Thoracic aorta (tissue), 2 donors: ENCODE measurements at places on chromosomes 2 and 18. TPM values are rescaled to one million over a fixed set of nuclear protein-coding genes. Genes with fewer than 3 reads are reported as not detected.

DNA sequence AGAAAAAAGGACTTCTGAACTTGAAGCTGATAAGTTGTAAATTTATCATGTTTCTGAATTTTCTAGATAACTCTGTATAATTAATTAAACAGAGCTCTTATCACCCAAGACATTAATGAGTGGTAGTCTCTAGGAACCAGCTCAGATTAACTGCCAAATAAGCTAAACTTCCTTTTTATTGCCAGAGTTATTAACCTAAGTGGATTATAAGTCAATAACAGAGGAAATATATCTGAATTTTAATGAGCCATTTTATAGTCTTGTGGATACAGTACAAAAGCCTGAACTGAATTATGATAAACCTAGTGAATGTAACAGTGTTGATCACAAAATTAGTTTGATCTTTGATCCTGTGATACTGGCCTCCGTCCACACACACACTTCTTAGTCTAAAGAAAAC lies 111.5 kb downstream of the COMMD1 start:
- H3K4me1 ChIP-seq = peaks cover 10% of the 10 kb centered on the region
- no peak for DNase-seq
- no peak overlapping the region for H3K4me3 ChIP-seq

GRCh38 chr2:210586381-210586780 lies 30.0 kb downstream of the CPS1 start:
- H3K27me3 ChIP-seq = no peaks in the 10 kb centered on the region
- no peak overlapping the region for H3K27ac ChIP-seq
- no peak for DNase-seq
- H3K4me3 ChIP-seq = no peak overlapping the region

EMX1 gene
- not detected for total RNA-seq

DNA sequence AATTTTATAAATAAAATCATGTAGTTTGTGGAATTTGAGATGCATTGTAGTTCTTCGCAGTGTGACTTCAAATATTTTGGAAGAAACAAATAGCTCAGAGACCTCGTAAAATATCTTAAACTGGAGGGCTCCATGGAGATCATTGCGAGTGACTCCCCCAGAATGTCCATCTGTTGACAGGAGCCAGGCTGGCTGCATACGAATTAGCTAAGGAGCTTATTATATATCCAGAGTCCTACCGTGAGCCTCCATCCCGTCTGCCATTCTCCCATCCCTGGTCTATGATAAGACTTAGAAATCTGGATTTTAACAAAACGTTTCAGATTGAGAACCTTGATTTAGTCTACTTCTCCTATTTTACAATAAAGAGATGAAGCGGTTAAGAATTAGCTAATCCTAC lies 80.2 kb downstream of the MSH2 start:
- no peaks in the 10 kb centered on the region for H3K4me1 ChIP-seq
- no peaks in the 10 kb centered on the region for H3K27me3 ChIP-seq
- no peak for DNase-seq
- H3K4me3 ChIP-seq = no peak overlapping the region

DNA sequence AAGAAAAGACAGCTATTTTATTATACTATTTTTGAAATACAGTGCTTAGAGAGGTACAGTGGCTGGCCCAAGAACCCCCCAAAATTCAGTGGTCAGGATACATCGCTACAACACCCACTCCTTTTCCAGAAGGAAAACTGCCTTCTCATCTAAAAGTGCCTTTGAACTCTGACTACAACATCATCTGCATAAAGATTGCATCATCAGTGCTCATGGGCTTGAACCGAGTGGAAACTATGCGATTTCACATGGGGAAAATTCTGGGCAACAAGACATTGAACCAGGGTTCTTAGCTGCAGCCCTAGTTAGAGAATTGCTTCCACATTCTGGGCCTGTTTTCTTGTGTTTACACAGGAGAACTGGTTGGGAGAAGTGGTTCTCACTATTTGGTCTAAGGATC lies 294.6 kb upstream of the SLC14A2 start:
- no peak for DNase-seq
- H3K27ac ChIP-seq = no peak overlapping the region
- no peaks in the 10 kb centered on the region for H3K27me3 ChIP-seq
- no peak overlapping the region for H3K4me3 ChIP-seq

DNA sequence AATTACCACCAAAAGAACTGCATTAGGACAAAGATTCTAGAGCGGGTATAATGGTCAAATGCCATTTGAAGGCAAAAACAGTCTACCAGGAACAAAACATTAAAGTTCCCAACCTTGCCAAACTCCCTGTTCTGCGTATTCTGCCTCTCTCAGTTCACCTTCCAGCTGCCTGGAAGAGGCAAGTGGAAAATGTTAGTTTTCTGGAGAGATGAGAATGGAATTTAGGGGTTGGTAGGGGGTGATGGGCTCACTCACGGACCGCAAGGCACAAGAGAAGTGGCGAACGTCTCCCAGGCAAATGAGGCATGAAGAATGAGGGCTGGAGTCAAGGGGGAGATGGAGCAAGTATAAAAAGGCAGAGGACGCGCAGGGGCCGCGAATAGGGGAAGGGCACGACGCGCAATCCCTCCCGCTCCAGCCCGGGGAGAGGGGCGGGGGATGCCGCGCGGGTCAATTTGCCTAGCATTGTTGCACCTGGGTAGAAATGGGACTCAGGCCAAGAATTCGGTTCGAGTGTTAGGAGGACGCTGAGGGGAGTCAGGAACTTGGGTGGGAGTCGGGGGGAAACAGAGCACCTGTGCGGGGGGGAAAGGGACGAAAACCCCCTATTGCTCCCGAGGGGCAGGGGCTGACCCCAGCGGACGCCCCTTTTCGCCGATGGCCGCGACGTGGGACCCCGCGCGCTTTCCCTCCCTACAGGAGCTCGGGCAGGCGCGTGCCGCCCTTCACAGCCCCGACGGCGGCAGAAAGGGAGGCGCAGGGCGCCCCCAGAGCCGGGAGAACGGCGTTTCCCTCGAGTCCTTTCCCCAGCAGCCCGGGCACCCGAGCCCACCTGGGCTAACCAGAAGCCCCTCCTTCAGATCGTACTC lies 573 bp downstream of the PAIP2B start:
- H3K4me1 ChIP-seq = no peaks in the 10 kb centered on the region
- no peaks in the 10 kb centered on the region for H3K36me3 ChIP-seq
- peak overlapping the region; percentile 66 for H3K27ac ChIP-seq
- H3K27me3 ChIP-seq = no peaks in the 10 kb centered on the region

EN1 gene
- total RNA-seq = not detected

DNA sequence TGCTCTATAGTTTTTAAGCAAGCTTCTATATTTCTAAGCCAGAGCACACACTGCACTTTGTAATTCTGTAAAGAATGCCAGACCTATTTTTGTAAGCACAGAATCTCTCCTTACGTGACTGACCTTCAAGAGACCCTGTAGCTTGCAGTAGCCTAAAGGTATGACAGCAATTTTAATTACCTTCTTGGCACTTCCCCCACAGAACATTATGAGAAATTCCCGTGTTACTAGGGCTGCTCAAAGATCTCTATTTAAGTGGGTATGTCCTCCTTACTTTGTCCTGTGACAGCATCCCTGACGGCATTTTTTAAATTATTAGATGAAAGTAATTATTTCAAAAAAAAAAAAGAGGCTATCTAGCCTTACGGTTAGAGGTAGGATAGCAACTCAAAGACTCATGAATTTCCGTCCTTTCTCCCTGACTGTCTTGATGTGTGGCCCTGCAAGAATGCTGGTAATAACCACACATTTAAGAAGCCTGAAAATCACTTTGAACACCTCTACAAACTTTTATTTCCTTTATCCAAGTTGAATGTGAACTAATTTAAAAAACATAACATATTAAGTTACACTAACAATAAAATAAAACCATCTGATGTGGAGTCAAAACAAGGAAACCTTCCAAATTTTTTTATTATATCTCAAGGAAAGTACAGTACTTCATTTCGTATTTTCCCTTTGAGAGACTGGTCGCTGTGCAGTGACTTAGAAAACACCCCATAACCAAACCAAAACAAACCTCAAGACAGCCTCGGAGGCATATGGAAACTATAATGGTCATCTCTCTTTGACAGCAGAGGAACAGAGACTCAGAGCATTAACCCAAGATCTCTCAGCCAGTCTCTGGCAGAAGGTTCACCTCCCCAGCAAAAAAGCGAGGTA lies 54.9 kb downstream of the THUMPD2 start:
- no peaks in the 10 kb centered on the region for H3K36me3 ChIP-seq
- peaks cover 50% of the 10 kb centered on the region for H3K4me1 ChIP-seq
- DNase-seq = no peak
- peak overlapping the region; percentile 50 for H3K27ac ChIP-seq

GRCh38 chr2:30268296-30268871 lies 37.0 kb downstream of the LBH start:
- no peaks in the 10 kb centered on the region for H3K27me3 ChIP-seq
- peaks cover 13% of the 10 kb centered on the region for H3K4me1 ChIP-seq
- H3K4me3 ChIP-seq = no peak overlapping the region

DNA sequence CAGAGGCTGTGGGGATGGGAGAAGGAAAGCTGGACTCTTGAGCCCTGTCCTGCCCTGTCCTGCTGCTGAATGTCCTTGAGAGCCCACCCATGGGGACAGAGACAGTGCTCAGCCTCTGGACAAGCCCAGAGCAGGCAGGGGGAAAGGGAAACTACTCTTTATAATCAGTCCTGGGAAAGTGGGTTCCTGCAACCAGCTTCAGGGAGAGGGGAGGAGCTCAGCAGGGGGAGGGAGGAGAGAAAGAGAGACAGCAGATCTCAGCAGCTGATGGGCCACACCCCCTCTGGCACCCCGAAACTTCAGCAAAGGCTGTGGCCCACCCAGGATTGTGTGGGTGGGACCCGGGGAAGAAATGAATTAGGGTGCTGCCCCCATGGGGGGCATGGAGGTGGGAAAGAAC lies 11.6 kb downstream of the ECEL1 start:
- DNase-seq = no peak
- H3K4me1 ChIP-seq = no peaks in the 10 kb centered on the region
- H3K27me3 ChIP-seq = no peaks in the 10 kb centered on the region
- no peak overlapping the region for H3K27ac ChIP-seq

DNA sequence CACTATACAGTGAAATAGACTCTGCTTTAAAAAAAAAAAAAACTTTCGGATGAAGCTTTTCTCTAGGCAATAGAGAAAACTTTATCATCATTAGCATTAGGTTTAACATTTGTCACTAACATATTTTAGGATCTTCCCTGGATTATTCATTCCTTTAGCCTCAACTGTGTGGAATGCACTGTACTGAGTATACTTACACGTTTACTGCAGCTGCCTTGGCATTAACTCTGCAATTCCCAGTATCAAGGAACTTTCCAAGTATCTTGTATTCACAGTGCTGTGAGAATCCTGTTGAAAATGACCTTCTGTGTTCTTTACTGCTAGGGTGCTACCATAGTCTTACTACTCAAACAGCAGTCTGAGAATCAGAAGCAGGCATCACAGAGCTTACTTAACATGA lies 328.2 kb upstream of the COL3A1 start:
- no peaks in the 10 kb centered on the region for H3K27me3 ChIP-seq
- no peak overlapping the region for H3K4me3 ChIP-seq
- H3K4me1 ChIP-seq = no peaks in the 10 kb centered on the region
- H3K36me3 ChIP-seq = no peaks in the 10 kb centered on the region
- no peak overlapping the region for H3K27ac ChIP-seq
- no peak for DNase-seq

ABCG5 gene
- not detected for total RNA-seq

- H3K27ac ChIP-seq = no peak overlapping the region
- no peaks in the 10 kb centered on the region for H3K4me1 ChIP-seq
- no peaks in the 10 kb centered on the region for H3K27me3 ChIP-seq
- H3K36me3 ChIP-seq = no peaks in the 10 kb centered on the region
- no peak overlapping the region for H3K4me3 ChIP-seq
These were observed 28.9 kb upstream of the ARHGEF4 start for GRCh38 chr2:130807659-130808385.

ADD2 gene
- 0.41 TPM for total RNA-seq

- H3K4me1 ChIP-seq = no peaks in the 10 kb centered on the region
- H3K4me3 ChIP-seq = no peak overlapping the region
- H3K27me3 ChIP-seq = no peaks in the 10 kb centered on the region
- DNase-seq = no peak
These were observed 29.5 kb downstream of the SNTG2 start for GRCh38 chr2:980176-980575.

FOXD4L1 gene
- total RNA-seq = not detected

FRZB gene
- total RNA-seq = 140 TPM

TRIM43 gene
- total RNA-seq = not detected

DNA sequence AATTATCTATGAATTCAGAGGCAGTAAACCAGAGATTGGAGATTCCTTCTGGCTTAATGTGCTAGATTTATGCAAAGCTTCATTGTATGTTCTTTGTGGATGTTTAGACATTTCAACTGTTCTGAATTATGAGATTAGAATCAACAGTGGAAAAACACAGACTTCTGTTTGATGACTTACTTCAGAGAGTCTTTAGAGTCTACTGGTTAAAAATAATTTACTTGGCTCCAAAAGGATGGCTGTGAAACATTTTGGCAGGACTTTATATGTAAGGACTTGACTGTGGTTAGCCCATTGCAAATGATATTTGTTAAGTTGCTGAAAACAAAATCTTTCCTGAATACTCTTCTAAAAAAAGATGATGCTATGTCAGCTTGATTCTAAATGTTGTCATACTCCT lies 25.5 kb upstream of the LRRC30 start:
- H3K27me3 ChIP-seq = no peaks in the 10 kb centered on the region
- no peak overlapping the region for H3K4me3 ChIP-seq
- DNase-seq = no peak
- H3K4me1 ChIP-seq = peaks cover 6% of the 10 kb centered on the region
- no peak overlapping the region for H3K27ac ChIP-seq

TCF7L1 gene
- total RNA-seq = 8.8 TPM

AOX1 gene
- total RNA-seq = 56.1 TPM

- no peaks in the 10 kb centered on the region for H3K27me3 ChIP-seq
- DNase-seq = no peak
- no peak overlapping the region for H3K27ac ChIP-seq
- no peaks in the 10 kb centered on the region for H3K36me3 ChIP-seq
These were observed 76.1 kb downstream of the AFF3 start for GRCh38 chr2:100066246-100066645.

DNA sequence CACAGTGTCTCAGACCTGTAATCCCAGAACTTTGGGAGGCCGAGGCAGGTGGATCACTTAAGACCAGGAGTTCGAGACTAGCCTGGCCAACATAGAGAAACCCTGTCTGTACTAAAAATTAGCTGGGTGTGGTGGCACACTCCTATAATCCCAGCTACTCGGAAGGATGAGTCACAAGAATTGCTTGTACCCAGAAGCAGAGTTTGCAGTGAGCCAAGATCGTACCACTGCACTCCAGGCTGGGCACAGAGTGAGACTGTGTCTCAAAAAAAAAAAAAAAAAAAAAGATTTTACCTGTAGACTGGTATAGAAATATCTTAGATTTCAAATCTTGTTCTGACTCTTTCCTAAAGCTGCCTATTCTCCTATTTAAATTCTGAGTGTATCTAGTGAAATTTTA lies 7.2 kb upstream of the KLHL29 start:
- no peaks in the 10 kb centered on the region for H3K36me3 ChIP-seq
- H3K4me1 ChIP-seq = peaks cover 8% of the 10 kb centered on the region
- no peaks in the 10 kb centered on the region for H3K27me3 ChIP-seq
- H3K27ac ChIP-seq = no peak overlapping the region
- H3K4me3 ChIP-seq = no peak overlapping the region
- no peak for DNase-seq

GRCh38 chr2:82256983-82257632 lies 1952.6 kb upstream of the LRRTM1 start:
- no peaks in the 10 kb centered on the region for H3K36me3 ChIP-seq
- no peak overlapping the region for H3K4me3 ChIP-seq
- DNase-seq = no peak
